Hepatocyte (in vitro differentiated cells): ENCODE measurements at places on chromosomes 7 and 10. TPM values are rescaled to one million over a fixed set of nuclear protein-coding genes. Genes with fewer than 3 reads are reported as not detected.

Gene FOXI2
- not detected in 2 replicates for total RNA-seq

Gene IQUB
- 1.0 and 2.2 TPM in 2 replicates for total RNA-seq

Gene FGFBP3
- 1.5 and 2.4 TPM in 2 replicates for total RNA-seq

Gene ADRA2A
- total RNA-seq: 1.6 and 1.9 TPM in 2 replicates

Gene CPA2
- total RNA-seq: 198 and 298 TPM in 2 replicates

Gene ZNF438
- total RNA-seq: 3.2 and 5.0 TPM in 2 replicates

Gene KIAA1549
- total RNA-seq: 5.7 and 7.3 TPM in 2 replicates

Gene FAM131B
- total RNA-seq: 1.9 and 2.5 TPM in 2 replicates

Gene GHRHR
- 12.2 TPM in 1 of 2 replicates, not detected in the other for total RNA-seq

Gene C10orf62
- total RNA-seq: 0.23 TPM in 1 of 2 replicates, not detected in the other

Gene FBXO24
- total RNA-seq: 1.1 and 1.4 TPM in 2 replicates

Gene NKX2-3
- 0.17 and 0.24 TPM in 2 replicates for total RNA-seq

Gene HOXA9
- total RNA-seq: 3.6 and 5.9 TPM in 2 replicates

Gene DPP6
- 0.12 and 0.20 TPM in 2 replicates for total RNA-seq

Gene ASB10
- total RNA-seq: not detected in 2 replicates

Gene GBX1
- not detected in 2 replicates for total RNA-seq

Gene ATRNL1
- total RNA-seq: 17.4 and 18.7 TPM in 2 replicates

Gene MINDY4
- 3.1 and 6.3 TPM in 2 replicates for total RNA-seq

Gene LRRC18
- not detected in 2 replicates for total RNA-seq

Gene NME8
- not detected in 2 replicates for total RNA-seq

Gene PON1
- total RNA-seq: 29.2 and 37.4 TPM in 2 replicates

Gene AP1S1
- total RNA-seq: 85.8 and 118 TPM in 2 replicates

Gene HECTD2
- 19.7 and 25.0 TPM in 2 replicates for total RNA-seq

Gene C10orf53
- not detected in 2 replicates for total RNA-seq

Gene LIPF
- total RNA-seq: 0.12 and 1.1 TPM in 2 replicates
